Left lung (tissue), 14 donors: ENCODE measurements at places on chromosomes 3 and 15. TPM values are rescaled to one million over a fixed set of nuclear protein-coding genes. Genes with fewer than 3 reads are reported as not detected.

DNA sequence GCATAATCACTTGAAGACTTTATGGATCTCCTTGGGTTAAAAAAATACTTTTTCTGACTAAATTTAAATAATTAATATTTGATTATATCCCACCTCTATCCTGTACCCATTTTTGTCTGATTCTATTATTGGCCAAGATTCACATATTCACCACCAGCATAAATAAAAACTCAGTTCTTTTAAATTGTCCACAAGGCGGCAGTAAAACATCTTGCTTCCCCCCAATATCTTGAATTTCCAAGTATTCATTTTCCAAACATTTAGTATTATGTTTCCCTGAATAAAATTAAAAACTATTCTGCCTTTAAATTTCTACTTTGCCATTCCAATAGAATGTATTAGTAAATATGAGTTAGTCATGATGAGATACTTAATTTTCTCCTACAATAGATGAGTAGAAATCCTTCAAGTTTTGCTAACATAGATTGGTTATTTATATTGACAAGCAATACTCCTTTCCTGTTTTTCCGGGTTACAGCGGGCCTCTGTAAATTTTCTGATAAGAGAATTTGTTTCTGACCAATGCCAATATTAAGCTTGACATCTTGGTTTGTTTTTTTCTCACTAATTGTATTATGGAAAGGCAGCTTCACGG lies 218.7 kb upstream of the MDFIC2 start:
- DNase-seq, result no peak
- H3K4me1 ChIP-seq, result no peaks in the 10 kb centered on the region
- H3K36me3 ChIP-seq, result no peaks in the 10 kb centered on the region
- H3K27me3 ChIP-seq, result no peaks in the 10 kb centered on the region

The SLC24A5 gene
- 6.5 TPM for total RNA-seq

The ACAD9 gene
- total RNA-seq, result 43.2 TPM

The HTR3E gene
- total RNA-seq, result not detected

The ITIH1 gene
- total RNA-seq, result not detected
